ENCODE measurements at places on chromosomes 3 and 15.

GRCh38 chr3:65200310-65200970, 512.6 kb upstream of the ADAMTS9 start:
- no peak for DNase-seq

DNA sequence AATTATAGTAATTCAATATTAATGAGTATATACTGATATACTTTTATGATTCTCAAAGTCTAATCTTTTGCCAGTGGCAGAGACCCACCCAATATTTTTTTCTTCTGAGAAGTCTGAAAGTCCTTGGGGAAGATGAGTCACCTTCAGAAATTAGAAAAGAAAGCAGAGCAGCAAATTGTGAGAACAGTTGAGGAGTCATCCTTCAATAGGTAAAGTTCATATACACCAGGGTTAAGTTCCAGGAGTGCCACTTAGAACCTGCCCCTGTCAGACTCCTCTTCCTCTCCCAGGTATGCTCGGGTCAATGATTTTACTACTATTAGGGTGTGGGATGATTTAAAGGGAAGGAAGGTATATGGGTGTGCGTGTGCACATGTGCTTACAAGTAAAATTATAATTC, 7.1 kb downstream of the CLRN1 start:
- DNase-seq: no peak

DNA sequence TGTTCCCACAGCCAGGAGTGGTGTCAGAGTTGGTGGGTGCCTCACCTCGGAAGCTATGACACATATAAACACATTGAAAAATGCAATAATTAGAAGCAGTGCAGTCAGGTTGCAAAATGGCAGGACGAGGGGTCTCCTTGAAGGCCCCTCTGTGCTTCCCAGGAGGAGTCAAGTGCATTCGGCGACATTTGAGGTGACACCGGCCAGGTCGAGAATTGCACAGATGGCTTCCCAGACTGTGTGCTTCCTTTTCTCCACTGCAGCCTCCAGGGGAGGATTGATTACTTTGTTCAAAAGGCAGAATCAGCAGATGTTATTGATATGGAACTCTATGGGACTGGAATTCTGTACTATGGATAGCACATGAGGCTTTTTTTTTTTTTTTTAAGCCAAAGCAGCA, 163.2 kb downstream of the MINAR1 start:
- DNase-seq: no peak

GRCh38 chr3:99624496-99625236, 13.7 kb upstream of the COL8A1 start:
- DNase-seq: no peak

DNA sequence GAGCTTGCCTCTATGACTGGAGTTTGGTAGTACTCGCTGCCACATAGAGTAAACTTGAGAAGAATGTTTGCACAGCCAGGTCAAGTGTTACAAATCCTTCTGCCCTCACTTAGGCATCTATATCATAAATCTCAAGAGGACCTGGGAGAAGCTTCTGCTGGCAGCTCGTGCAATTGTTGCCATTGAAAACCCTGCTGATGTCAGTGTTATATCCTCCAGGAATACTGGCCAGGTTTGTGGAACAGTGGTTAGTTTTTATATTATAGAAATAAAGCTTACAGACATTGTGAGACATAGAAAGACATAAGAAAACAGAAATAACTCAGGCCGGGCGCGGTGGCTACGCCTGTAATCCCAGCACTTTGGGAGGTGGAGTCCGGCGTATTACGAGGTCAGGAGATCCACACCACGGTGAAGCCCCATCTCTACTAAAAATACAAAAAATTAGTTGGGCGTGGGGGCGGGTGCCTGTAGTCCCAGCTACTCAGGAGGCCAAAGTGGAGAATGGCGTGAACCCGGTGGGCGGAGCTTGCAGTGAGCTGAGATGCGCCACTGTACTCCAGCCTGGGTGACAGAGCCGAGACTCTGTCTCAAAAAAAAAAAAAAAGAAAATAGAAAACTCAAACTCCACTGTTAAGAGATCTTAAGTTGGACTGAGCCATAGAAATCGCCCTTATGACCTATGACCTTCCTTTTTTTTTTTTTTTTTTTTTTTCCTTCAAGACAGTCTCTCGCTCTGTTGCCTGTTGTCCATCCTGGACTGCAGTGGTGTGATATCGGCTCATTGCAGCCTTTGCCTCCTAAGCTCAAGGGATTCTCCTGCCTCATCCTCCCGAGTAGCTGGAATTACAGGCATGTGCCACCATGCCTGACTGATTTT, 2.2 kb downstream of the RPSA start:
- DNase-seq: no peak

DNA sequence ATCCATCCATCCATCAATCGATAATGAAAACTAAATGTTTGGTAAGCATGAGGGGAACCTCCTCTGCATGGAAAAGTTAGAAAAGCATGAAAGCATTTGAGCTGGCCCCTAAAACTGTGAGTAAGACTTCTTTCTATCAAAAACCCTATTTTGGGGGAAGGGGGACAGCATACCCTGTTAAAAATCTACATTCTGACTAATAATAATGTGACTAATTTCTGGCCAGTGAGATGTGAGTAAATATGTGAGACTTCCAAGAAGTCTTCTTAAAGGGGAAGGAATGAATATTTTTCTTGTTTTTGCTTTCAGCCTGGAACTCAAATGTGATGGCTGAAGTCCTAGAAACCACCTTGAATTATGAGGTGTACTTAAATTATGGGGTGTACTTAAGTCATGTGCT, 54.9 kb downstream of the C3orf85 start:
- DNase-seq: no peak

- no peak for DNase-seq
These were observed 1060.0 kb downstream of the NAALADL2 start for GRCh38 chr3:175919133-175919532.

- DNase-seq: no peak
These were observed 101.3 kb downstream of the DPH6 start for GRCh38 chr15:35444557-35445204.

- DNase-seq: no peak
These were observed 431.6 kb upstream of the LMCD1 start for GRCh38 chr3:8070011-8070410.

- DNase-seq: no peak
These were observed 986 bp downstream of the KPNA4 start for GRCh38 chr3:160564258-160564911.

GRCh38 chr3:38227989-38228388, 37.6 kb upstream of the SLC22A13 start:
- no peak for DNase-seq

- no peak for DNase-seq
These were observed 112.6 kb downstream of the ERC2 start for GRCh38 chr3:56355570-56356185.

GRCh38 chr3:150116196-150116595, 145.5 kb upstream of the PFN2 start:
- no peak for DNase-seq

DNA sequence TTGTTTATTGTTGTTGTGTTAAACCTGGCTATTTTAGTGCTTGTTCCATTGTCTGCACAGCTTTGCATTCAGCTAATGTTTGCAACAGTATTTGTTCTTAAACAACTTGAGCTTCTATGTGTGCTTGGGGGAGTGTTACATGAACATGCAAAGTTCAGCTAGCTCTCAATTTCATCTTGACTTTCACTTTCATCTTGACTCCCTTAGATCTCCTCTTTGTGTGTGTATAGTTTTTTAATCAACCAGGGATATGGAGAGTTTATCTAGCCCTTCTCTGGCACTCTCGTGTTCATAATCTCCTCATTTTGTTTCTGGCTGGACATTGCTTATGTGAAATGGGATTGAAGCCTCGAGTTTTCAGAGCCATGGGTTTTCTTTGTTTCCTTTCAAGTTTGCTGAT, 212.4 kb upstream of the ZBTB20 start:
- no peak for DNase-seq

DNA sequence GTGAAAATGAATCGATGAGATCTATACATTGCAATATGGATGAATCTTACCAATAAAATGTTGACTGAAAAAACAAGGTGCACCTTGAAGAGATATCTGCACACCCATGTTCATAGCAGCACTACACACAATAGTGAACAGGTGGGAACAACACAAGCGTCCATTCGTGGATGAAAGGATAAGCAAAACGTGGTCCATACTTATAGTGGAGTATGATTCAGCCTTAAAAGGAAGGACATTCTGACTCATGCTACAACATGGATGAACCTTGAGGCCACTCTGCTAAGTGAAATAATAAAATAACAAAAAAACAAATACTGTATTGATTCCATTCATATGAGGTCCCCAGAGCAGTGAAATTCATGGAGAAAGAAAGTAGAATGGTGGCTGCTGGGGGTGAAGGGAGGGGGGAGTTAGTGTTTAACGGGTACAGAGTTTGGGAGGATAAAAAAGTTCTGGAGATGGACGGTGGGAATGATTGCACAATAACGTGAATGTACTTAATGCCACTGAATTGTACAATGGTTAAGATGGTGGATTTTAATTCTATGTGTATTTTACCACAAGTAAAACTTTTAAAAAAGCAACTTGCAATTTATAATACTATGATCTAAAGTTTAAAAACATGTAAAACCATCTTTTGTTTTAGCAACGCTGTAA, 35.6 kb downstream of the IQSEC1 start:
- DNase-seq: no peak

- DNase-seq: no peak
These were observed 889 bp upstream of the LRRIQ4 start for GRCh38 chr3:169811631-169812331.

- DNase-seq: peak; percentile 33
These were observed 374.6 kb upstream of the CFAP20DC start for GRCh38 chr3:59424268-59425010.

DNA sequence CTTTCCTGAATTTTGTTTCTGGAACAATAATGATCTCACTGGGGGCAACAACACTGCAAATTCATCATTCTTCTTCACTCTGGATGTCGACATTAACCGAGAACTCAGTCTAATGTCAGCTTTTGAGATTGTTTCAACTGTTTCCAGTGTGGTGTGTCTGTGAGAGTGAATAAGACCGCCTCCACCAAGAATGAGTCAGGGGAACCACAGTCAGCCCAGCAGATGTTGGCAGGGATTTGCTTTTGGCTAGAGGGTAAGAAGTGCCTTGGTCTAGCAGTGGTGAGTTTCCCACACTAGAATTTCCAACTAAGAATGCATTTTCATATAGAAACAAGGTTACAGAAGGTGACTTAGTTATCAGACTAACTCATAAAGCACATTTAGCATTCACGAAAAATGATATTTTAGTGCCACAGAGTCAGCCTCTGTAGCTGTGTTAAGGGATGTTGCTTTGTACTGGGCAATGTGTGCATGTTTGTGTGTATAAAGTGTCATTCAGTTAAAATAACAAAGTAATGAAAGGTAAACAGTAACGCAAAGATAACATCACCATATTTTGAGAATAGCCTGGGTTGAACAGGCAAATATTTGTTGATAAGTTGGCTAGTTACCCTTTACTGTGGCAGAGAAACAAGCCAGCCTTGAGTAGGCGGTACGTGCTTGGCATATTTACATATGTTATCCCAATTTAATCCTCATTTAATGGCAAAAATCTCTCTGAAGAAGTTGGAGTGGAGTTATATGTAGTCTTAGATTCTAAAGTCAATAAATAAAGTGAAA, 33.8 kb downstream of the DRD3 start:
- no peak for DNase-seq

GRCh38 chr3:40417845-40418543, 31.0 kb downstream of the ENTPD3 start:
- DNase-seq: no peak

GRCh38 chr3:42651248-42652091, 2.0 kb upstream of the ZBTB47 start:
- DNase-seq: no peak

- no peak for DNase-seq
These were observed 150.9 kb upstream of the ATP10A start for GRCh38 chr15:26013981-26014380.

DNA sequence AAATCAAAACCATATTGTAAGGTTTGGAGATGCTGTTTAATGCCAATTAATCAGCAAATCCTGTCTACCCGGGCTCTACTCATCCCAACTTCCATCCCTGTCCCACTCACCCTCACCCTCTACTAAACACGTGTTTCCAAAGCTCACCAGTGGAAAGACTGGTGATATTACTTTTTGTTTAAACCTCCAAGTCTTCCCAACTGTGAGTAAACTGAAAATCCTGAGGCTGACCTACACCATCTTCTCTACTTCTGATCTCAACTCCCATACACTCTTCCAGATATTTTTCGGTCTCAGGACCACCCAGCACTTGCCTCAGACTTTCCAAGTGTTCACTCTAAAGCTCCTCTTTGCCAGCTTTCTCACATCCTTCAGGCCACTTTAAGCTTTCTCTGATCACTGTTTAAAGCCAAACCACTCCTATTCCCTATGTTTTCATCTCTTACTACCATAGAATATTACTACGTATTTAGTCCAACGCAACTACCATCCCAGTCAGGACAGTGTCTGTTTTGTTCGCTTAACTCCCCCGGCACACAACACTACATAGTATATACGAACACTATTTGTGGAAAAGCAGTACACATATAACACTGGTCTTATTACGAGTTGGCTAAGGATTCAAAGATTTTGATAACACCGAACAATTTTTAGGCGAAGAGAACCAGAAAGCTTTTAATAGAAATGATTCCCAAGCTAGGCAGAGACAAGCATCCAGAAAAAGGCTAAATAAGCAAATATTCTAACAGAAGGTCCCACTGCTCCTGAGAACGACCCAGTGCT, 684 bp downstream of the RPL4 start:
- no peak for DNase-seq

DNA sequence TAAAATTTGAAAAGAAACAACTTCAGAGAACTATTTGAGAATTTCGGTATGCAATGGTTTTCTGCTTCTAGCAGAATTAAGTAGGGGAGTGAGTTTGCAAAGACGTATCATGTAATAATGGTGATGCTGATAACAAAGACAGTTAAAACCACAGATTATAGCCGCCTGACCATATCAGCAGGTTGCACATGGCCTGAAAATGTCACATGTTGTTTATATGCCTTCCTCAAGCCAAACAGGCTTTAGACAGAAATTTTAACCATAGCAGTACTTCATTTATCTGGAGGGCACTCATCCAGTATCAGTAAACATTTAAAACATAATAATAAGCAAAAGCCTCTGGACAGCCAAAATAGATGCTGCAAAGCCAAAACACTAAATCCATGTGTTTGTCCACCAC, 131.7 kb downstream of the RYR3 start:
- DNase-seq: no peak

DNA sequence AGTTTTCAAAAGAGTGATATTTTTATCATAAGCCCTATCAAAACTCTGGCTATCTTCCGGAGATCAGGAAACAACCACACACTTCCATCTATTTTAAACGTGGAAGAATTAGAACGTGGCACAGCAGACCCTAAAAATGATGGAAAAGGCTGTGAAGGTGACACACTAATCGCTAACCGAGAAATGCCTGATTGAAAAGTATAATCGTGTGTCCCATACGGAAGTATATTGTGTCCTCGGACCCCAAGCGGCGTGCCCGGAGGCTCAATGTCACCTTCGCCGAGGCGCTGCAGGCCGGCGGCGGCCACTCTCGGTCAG, 642 bp downstream of the COX5A start:
- DNase-seq: no peak

- DNase-seq: no peak
These were observed 65.8 kb downstream of the DTWD1 start for GRCh38 chr15:49686599-49686998.

DNA sequence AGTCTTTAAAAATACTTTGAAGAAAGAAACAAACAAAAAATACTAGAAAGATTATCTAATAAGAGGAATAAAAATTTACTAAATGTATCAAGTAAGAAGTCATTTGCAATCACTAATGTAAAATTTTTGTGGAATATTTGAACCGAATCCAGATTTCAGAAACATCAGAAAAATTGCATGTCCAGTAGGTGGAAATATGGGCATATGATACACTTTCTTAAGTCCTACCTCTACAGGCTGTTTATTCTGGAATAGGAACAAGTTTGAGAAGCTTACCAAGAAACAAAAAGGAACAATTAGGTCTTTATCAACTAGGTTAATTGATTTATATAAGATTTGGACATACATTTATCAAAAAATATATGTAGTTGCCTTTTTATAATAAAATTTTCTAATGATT, 292.9 kb upstream of the ROBO1 start:
- no peak for DNase-seq

Data from effector memory CD8-positive, alpha-beta T cell (primary cell).